NCI-H345 (cell line): ENCODE measurements at places on chromosomes 3 and 15.

DNA sequence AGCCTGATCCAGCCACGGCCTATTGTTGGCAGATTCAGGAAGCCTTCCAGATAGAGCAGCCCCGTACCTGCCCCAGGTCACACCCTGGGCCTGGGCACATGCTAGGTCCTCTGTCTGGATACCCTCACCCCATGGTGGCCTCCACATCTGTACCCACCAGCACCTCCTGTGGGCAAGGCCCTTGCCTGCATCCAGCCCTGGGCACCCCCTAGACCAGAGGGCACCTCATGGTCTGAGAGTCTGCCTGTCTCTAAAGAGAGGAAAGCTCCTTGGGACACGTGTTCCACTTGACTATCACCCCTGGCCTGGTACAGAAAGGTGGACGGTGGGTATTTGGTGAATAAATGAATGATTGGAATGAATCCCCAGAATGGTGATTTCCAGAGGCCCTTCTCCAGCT is 8.9 kb upstream of the COMMD4 start:
- DNase-seq = no peak

- no peak for DNase-seq
These were observed 343.1 kb downstream of the LPP start for GRCh38 chr3:188497021-188497420.

- DNase-seq = no peak
These were observed 205.0 kb downstream of the LSAMP start for GRCh38 chr3:116240261-116240660.

DNA sequence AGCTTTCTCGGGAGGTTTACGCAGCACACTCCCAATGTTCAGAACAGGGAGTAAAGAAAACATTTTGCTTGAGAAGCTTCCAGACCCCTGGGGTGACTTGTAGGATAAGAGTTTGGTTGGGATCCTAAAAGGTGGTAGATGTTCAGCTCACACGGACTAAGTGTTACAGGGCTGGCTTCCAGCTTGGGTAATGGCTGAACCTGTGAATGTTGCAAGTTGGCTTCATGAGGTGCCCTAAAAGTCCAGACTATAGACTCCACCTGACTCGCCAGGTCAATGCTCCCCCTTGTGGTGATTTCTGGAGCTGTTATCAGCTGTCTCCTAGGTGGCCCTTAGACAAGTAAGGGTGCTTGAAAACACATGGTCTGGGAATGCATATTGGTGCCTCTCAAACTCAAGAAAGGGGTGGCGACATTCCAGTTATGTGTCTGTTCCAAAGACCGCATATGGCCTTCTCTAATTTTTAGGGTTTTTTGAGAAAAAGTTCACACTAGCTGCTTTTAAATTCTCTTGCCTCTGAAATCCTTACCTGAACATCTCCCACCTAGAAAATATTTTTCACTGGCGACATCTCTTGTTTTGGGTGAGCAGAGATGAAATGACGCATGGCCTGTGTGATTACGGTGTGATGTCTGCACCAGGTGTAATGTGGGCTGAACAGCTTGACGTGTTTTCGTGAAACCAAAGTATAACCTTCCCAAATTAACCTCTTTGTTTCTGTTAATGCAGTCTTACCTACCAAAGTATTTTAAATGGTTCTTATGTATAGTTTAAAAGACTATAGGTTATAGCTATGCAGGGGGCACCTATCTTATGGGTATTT is 175.7 kb upstream of the KBTBD8 start:
- peak; percentile 47 for DNase-seq

DNA sequence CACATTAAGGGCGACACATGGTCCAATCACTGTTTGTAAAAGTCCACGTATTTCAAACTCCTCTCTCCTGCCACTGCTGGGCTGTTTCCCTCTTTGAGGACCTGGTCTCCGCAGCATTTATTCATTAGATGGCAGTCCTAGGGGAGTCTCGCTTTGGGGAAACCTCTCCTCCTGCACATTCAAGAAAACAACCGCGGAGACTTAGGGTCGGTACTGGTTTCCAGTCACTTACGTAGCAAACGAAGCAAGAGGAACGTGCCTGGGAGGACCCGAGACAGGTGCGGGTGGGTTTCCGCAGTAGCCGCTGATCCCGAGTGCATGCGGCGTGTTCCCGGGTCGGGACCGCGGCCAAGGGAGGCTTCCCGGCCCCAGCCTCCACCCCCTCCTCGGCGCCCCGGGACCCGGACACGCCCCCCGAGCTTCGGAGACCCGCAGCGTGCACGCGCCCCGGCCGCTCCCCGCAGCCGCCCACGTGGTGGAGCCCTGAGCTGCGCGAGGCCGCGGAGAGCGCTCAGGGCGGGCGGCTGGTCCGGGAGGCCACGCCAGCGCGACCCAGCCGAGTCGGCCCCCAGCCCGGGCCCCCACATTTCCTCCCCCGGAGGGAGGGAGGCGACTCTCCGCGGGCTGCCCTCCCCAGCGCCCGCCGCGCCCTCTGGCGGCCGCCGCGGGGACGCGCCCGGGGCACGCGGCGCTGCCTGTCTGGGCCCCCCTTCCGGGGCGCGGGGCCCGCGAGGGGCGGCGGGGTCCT is 1.1 kb upstream of the IGF1R start:
- peak; percentile 66 for DNase-seq

GRCh38 chr15:83983634-83984458 is 251.7 kb upstream of the GOLGA6L4 start:
- DNase-seq = no peak

GRCh38 chr3:17055374-17056276 is 170.9 kb downstream of the PLCL2 start:
- DNase-seq = no peak

DNA sequence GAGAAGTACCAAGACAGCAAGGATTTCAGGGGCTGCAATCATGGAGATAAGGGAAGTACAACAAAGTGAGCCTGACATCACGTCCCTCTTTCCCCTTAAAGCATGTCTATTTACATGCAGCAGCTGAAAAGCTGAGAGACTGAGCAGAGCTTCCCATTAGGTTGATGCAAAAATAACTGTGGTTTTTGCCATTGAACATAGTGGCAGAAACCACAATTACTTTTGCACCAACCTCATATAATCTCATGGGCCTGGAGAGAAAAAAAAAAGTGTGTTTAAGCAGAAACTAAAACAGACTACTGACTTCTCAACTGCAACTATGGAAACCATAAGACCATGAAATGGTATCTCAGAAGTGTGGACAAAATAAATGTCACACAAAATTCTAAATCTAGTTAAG is 48.3 kb downstream of the CCDC12 start:
- no peak for DNase-seq

- peak; percentile 1 for DNase-seq
These were observed 65.1 kb downstream of the HMCES start for GRCh38 chr3:129343643-129344360.
